ENCODE measurements at places on chromosomes 12 and 14.

GRCh38 chr12:93589081-93589480, 16.6 kb downstream of the SOCS2 start:
- no peak for DNase-seq

GRCh38 chr14:22737052-22737451, 29.4 kb upstream of the OXA1L start:
- DNase-seq = no peak

- DNase-seq = no peak
Measured at GRCh38 chr12:49693931-49694444, 13.2 kb downstream of the FMNL3 start.

DNA sequence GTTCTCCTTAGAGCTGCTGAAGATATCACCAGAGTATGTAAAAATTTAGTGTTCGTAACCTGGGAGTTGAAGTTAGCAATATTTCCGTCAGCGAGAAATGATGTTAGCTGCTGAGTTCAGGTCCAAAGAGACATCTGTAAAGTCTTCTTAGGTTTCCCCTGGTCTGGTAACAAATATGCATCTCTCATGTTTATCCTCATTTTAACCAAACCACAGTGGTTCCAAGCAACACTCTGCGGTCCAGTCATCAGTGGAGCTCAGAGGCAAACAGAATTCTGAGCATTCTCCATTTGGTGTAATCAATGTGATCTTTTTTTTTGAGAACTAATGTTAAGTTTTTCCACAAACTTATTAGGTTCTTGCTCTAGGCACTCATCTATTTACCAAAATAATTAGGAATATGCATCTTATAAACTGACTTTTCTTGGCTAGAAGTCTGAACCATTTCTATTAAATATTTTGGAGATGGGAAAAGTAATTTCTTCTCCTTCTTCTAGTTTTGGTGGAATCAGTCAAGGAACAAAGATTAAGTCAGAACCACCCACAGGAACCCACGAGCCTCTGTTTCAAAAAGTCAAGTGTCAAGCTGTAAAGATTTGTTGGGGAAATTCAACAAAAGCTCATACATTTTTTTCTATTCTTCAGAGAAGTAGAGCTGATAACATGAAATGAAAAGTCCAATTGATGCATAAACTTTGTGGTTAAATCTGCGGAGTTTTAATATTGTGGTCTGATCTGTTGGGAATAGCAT, 64.7 kb downstream of the IFNG start:
- DNase-seq = no peak

DNA sequence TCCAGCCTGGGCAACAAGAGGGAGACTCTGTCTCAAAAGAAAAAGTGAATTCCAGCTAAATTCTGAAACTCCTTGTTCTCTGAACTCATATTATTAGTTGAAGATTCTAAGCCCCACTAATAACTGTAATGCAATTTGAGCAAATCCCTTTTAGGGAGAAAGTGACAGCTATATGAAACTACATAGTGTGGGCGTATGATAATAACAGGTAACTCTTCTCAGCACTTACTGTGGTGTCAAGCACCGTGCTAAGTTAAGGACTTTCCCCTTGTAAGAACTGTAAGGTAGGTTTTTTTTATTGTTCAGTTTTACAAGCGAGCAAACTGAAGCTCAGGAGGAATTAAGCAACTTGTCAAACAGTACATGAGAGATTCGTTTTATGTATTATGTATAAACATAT, 5.4 kb downstream of the ANKRD13A start:
- no peak for DNase-seq
